ENCODE measurements at places on chromosomes 12 and 14.

DNA sequence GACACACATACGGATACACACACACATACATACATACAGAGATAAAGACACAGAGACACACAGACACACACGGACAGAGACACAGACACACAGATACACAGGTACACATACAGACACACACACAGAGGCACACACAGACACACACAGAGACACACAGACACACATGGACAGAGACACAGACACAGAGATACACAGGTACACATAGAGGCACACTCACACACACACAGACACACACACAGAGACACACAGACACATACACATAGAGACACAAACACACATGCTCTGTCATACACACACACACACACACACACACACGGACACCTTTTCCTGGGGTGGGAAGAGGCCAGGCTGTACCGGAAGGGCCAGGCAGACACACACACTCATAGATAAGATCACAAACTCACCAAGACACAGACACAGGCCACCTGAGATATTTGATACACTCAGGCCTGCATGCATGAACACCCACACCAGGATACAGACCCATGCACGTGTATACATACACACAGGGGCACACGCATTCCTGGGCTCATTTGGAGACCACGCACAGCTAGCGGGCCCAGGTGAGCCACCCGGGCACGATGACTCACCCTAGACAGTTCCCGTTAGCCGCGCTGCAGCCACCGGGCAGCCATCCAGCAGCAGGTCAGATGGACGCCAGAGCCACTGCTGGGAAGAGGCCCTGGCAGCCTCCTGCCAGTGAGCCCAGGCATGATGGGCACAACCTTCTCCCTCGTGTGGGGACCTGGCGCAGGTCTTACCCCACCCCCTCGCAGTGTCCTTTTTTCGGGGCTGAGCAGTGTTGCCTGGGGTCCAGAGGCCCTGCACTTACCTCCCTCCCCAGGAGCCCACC is 1.8 kb upstream of the AHNAK2 start:
- no peak for DNase-seq

- DNase-seq, result no peak
Measured at GRCh38 chr14:79841433-79841832, 369.9 kb downstream of the DIO2 start.

GRCh38 chr12:127749416-127749815 is 517.6 kb upstream of the TMEM132C start:
- no peak for DNase-seq

- DNase-seq, result no peak
Measured at GRCh38 chr12:4241592-4241991, 32.0 kb upstream of the CCND2 start.

GRCh38 chr12:26112703-26113147 is 12.1 kb downstream of the BHLHE41 start:
- DNase-seq, result no peak

DNA sequence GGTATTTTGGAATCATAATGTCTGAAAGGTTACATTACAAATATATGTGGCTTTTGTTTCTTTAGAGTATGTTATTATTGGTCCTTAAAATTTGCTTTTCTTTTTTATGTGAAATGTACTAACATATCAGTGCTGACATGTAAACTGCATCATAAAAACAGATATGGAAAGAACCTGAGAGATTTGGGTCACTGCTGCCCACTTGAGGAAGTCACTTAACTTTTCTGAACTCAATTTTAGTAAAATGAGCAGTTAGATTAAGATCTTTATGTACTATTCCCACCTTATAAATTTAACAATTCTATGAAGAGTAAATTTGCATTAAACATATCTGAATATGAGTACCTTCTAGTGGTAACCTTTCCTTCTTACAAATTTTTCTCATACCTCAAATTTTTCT is 7.5 kb downstream of the PTGR2 start:
- DNase-seq, result no peak

DNA sequence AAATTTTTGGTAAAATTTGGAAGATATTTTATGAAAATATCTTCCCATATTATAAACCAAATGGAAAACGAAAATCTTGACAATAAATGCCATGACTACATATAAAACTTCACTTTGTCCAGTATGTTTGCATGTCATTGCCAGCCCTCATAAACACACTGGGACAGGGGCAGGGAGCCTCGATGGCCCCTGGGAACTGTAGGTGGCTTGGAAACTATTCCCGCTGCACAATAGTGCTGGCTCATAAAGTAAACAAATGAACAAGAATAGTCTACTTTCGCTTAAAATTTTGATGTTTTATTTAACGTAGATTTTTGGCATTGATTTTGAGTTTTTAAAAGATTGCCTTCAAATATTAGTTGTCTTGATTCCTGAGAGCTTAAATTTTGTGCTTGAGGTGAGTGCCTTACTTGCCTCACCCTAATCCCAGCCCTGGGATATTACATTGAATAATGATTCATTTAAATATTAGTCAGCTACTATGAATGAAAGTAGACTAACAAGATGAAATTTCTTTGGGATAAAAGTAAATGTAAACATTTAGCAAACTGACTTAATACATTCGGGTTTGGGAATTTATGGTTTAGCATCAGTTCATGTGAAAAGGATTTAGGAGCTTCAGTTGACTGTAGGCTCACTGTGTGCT is 74.0 kb upstream of the PKP2 start:
- no peak for DNase-seq

DNA sequence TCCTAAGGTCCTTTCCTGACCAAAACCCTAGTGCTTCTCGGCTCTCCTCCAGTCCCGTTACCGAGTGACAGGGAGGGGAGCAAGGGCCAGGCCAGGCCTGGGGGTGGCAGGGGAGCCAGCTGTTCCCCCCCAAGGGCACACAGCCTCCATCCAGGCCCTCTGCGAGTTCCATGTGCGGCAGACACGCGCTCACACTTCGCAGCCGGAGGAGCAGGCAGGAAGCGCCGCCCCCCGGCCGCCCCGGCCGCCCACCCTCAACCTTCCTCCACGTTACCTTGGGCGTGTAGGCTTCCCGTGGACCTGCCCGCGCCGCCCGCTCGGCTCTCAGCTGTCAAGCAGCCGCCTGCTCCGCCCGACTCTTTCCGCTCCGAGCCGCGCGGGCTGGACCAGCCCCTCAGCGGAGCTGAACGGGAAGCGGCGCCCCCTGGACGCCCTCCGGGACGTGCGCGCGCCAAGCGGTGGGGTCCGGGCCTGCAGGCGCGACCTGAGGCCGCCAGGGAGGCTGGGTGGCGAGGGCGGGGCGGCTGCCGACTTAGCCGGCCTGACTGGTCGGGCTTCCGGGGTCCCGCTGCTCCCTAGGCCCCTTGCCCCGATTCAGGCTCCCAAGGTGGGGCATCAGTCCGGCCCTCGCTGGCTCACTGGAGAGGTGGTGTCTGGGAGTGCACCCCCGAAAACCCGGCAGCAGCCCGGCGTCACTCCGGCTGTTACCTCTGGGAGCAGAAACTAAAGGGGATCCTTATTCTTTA is at the start of gene CRACR2A:
Gene CRACR2A (minus strand): TSS at position 369 of the 746 bp plus-strand sequence. CDS start 56,110 bp downstream, outside the sequence.
- DNase-seq, result peak; percentile 59

DNA sequence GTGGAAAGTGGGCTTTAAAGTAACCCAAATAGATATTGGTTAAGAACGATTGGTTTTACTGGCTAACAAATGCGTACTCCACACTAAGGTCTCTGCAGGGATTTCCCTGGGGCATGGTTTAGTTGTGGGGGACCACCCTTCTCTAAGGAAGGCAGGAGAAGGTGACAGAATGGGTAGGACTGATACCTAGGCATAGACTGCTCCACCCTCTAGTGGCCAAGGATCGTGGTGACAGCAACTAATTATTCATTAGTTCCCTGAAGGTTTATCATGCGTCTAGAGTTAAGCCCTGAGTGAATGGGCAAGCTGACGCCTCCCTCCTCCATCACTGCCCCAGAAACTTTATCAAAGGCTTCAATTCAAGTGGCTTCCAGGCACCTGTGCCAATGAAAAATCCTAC is 9.1 kb downstream of the FAM181A start:
- no peak for DNase-seq

- DNase-seq, result no peak
Measured at GRCh38 chr14:70005281-70005805, 126.1 kb downstream of the SMOC1 start.

- no peak for DNase-seq
Measured at GRCh38 chr12:103241184-103241583, 254.6 kb downstream of the C12orf42 start.

DNA sequence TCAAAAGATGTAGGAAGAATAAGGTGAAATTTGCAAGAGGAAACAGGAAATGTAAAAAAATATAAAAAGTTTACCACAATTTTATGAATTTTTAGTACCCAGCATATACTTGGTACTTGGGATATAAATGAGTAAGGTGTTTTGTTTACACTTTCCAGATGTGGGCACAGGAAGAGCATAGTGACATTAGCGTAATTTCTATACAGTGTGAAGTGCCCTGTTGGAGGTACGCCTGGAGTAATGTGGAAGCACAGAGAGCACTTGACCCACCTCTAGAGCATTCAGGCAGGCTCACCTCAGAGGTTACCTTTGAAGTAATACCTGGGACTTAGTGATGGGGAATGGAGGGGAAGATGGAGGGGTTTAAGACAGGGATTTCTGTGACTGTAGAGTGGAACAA is 89.5 kb downstream of the AEBP2 start:
- no peak for DNase-seq

DNA sequence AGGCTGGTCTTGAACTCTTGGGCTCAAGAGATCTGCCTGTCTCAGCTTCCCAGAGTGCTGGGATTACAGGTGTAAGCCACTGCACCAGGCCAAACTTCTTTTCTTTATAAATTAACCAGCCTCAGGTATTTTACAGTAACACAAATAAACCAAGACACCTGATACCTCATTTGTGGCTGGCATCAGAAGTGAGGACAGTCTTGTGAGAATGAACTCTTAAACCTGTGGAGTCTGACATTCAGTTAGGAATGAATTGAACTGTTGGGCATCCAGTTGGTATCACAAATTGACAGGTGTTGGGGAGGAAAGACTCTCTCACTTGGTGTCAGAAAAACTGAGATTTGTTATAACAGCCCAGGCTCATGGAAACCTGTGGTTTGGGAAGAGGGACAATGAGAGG is 120.5 kb downstream of the DENND5B start:
- no peak for DNase-seq

DNA sequence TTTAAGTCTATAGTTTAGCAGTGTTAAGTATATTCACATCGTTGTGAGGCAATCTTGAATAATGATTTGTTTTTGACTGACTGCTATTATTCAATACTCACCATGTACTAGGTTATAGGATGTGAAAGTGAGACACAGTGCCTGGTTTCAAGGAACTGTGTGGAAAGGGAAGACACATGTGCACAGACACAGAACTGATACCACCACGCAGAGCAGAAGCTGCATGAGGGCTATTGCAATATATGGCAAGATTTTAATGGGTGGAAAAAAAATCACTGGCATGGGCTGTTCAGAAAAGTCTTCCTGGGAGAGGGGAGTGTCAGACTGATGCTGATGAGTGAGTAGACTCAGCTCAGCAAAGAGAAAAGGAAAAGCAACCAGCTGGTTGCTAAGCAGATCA is 10.4 kb downstream of the SLC7A8 start:
- no peak for DNase-seq

DNA sequence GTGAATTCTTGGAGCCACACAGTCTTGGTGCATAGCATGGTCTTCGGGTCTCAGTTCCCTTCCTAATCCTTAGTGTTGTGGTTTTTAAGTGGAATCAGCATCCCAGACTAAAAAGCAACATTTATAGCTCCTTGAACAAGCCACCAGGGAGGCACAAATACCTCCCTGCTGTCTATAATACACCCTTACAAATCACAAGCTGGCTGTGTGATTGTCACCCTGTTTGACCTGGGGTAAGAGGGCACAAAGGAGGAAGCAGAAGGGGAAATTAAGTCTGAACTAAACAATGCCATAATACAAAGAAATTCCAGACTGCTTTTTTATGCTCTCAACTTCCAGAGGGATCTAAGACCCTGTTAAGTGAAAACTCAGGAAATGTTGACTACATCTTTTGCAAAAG is 7.7 kb upstream of the MMP19 start:
- DNase-seq, result no peak

- no peak for DNase-seq
Measured at GRCh38 chr12:38116968-38117367, 199.6 kb upstream of the ALG10B start.
